ENCODE measurements at places on chromosomes 11 and 22. TPM values are rescaled to one million over a fixed set of nuclear protein-coding genes. Genes with fewer than 3 reads are reported as not detected.

Gene SLC37A2
- total RNA-seq, result 28.0 TPM

Gene CPT1A
- total RNA-seq, result 35.0 TPM

Gene CD3D
- 2.0 TPM for total RNA-seq

Gene DDI1
- total RNA-seq, result not detected

Gene MB
- not detected for total RNA-seq

Gene SLC17A6
- total RNA-seq, result not detected

Gene PTPN5
- total RNA-seq, result 0.65 TPM

Gene OR4C46
- not detected for total RNA-seq

Gene DLG2
- total RNA-seq, result 5.3 TPM

Gene CNTF
- total RNA-seq, result 0.94 TPM

Gene DBX1
- not detected for total RNA-seq

Gene CHRDL2
- not detected for total RNA-seq

Gene KCNJ1
- total RNA-seq, result not detected

Gene AGBL2
- not detected for total RNA-seq

Gene ART1
- total RNA-seq, result not detected

Gene RAG2
- total RNA-seq, result not detected

Gene OR4A16
- total RNA-seq, result not detected

Gene INPPL1
- 62.4 TPM for total RNA-seq
